Stimulated activated CD4-positive, alpha-beta T cell treated with anti-CD3 and anti-CD28 coated beads, Interleukin-12 subunit alpha, Interleukin-12 subunit beta, amount 100 ng/mL, for 4 hours (primary cell): ENCODE measurements at places on chromosomes 6 and 20.

DNA sequence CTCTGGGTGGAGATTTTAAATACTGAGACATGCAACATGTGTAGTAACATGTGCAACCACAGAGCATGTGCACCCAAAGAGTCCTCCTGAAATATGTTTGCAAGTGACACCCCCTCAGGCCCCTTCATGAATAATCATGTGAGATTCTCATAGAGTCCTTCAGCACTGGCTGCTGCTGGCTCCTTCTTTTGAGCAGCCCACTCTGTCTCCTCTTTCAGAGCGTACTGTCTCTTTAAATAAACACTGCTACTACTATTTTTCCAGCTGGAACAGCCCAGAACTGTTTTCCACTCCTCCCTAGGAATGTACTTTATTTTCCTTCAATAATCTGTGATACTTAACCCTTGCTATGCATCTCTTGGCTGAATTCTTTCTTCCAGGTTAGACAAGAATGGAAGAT is 42.0 kb downstream of the HLA-DRB5 start:
- DNase-seq: no peak

- DNase-seq: no peak
These were observed 59.7 kb downstream of the PKHD1 start for GRCh38 chr6:52027699-52028098.

DNA sequence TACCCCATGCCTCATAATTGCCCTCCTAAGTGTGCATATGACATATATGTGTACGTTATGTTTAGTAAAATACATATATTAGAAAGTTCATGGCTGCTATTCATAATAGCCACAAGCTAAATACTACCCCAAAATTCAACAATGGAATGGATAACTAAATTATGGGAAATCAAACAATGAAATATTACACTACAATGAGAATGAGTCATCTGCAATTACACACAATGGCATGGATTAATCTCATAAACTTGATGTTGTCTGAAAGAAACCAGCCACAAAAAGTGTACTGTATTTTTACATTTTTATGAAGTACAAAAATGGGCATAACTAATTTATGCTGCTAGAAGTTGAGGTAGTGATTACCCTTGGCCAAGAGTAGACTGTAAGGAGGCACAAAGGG is 477.0 kb downstream of the HAO1 start:
- no peak for DNase-seq

DNA sequence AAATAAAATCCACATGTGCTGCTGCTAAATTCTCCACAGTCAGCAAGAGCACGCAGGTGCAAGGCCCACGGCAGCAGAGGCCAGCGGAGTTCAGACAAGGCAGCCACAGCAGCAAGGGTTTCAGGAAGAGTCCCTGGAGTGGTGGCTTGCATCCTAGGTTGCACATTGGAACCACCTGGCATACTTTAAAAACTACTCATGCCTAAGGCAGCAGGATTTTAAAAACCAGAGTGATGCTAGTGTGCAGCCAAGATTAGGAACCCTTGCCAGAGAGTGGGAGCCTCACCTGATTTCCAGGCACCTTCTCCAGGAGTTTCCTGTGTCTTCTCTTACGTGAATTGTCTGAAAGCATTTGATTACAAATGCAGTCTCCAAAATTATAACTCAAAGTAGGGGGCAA is 104.0 kb upstream of the GPR6 start:
- no peak for DNase-seq

- no peak for DNase-seq
These were observed 125.1 kb downstream of the MRPL14 start for GRCh38 chr6:44002067-44002592.

- no peak for DNase-seq
These were observed 137.4 kb upstream of the SLC22A23 start for GRCh38 chr6:3594201-3594600.

GRCh38 chr6:15346315-15346714 is 100.4 kb downstream of the JARID2 start:
- DNase-seq: no peak

GRCh38 chr6:108116546-108117426 is 42.2 kb upstream of the OSTM1 start:
- no peak for DNase-seq
